ENCODE measurements at places on chromosomes 11 and 22. TPM values are rescaled to one million over a fixed set of nuclear protein-coding genes. Genes with fewer than 3 reads are reported as not detected.

GRCh38 chr22:48459859-48460823 is 1367.5 kb downstream of the BRD1 start:
- H3K4me1 ChIP-seq: no peaks in the 10 kb centered on the region
- no peak overlapping the region for H3K4me3 ChIP-seq
- no peaks in the 10 kb centered on the region for H3K36me3 ChIP-seq

OR51B5 gene
- not detected for total RNA-seq

DNA sequence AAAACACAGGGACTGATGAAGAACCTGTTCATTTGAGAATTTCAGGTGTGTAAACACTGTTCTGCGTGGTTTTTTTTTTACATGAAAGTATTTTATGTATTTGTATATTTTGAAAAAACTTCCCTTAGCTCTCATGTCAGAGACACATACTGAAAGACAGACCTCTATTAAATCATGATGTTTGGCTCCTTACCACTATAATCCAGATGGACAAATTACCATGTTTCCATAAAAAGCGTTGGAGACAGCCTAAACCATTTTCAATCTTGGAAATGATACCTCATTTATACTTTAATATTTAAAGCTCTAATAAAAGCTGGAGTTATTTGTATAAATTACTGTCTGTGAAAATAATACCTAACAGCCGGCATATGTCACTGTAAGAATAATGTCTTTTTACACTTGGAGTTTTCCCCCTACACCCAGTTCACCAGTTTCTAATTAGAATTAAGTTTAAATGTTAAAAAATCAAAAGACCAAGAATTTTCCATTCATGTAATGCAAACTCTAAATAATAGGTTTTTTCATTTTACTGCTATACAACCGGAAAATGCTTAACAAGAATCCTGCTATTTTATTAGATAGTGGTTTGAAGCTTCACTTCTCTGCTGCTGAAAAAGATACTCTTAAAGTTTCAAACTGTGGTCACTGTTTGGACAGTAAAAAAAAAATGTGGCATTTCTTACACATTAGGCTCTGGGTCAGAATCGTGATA is 30.8 kb downstream of the APLP2 start:
- no peaks in the 10 kb centered on the region for H3K4me1 ChIP-seq
- H3K4me3 ChIP-seq: no peak overlapping the region
- DNase-seq: no peak
- peaks cover 2% of the 10 kb centered on the region for H3K27me3 ChIP-seq
- no peaks in the 10 kb centered on the region for H3K36me3 ChIP-seq

GRCh38 chr22:49282596-49282995 is 545.1 kb downstream of the BRD1 start:
- H3K4me3 ChIP-seq: no peak overlapping the region
- no peaks in the 10 kb centered on the region for H3K4me1 ChIP-seq
- H3K27me3 ChIP-seq: no peaks in the 10 kb centered on the region

DNA sequence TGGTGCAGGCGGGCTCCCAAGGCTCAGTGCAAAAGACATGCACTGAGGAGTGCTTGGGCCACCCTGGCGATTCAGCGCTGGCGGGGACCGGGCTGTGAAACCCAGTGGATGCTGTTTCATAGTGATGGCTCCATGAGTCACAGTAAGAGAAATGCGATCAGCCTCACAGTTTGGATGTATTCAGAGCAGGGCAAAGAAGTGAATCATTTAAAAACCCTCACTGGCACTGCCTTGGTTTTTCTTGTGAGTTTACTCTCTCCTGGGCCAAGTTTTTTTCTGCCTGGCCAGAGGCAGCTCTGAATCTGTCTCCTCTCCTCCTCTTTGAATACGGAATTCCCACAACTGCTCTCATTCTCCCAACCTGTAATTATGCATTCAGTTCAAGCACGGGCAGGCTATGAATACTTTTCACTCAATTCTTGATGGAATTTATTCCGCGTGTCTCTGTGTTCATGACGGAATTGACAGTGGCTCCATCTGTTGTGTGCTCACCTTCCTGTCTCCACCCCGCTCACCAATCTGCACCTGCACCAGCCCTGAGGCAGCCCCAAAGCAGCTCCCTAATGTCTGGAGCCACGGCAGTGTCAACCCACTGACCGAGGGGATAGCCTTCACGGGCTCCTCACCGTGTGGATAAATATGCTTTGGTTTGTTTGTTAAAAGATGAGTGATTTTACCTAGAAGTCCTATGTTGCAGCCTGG is 14.9 kb downstream of the ADAMTS8 start:
- no peak overlapping the region for H3K27ac ChIP-seq
- no peaks in the 10 kb centered on the region for H3K36me3 ChIP-seq
- no peaks in the 10 kb centered on the region for H3K4me1 ChIP-seq
- no peak overlapping the region for H3K4me3 ChIP-seq
- DNase-seq: no peak

DNA sequence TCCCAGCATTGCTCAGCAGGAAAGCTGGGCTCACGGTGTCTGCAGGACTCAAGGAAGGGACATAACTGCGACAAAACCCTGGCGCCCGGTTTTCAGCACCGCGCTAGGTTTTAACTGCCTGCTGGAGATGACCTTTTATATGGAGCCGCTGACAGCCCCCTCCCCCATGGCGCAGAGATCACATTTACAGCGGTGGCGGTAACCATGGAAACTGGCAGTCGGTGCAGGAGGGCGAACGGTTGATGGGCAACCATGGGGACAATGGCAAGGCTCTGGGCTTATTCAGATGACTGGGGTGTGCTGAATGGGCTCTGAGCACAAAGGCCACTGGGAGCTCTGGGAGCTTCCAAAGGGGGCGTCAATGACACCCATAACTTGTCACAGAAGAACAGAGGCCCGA is 37.2 kb downstream of the CELSR1 start:
- no peak overlapping the region for H3K4me3 ChIP-seq
- H3K36me3 ChIP-seq: no peaks in the 10 kb centered on the region
- H3K27ac ChIP-seq: no peak overlapping the region
- H3K4me1 ChIP-seq: peaks cover 4% of the 10 kb centered on the region
- DNase-seq: no peak
- peaks cover 28% of the 10 kb centered on the region for H3K27me3 ChIP-seq

GRCh38 chr11:36507824-36508489 is 2.1 kb downstream of the TRAF6 start:
- H3K27me3 ChIP-seq: peaks cover 7% of the 10 kb centered on the region
- peaks cover 6% of the 10 kb centered on the region for H3K36me3 ChIP-seq
- peak overlapping the region; percentile 0 for H3K27ac ChIP-seq
- no peak for DNase-seq
- peak overlapping the region; percentile 98 for H3K4me3 ChIP-seq
- peaks cover 23% of the 10 kb centered on the region for H3K4me1 ChIP-seq

MYBPC3 gene
- total RNA-seq: not detected

DNA sequence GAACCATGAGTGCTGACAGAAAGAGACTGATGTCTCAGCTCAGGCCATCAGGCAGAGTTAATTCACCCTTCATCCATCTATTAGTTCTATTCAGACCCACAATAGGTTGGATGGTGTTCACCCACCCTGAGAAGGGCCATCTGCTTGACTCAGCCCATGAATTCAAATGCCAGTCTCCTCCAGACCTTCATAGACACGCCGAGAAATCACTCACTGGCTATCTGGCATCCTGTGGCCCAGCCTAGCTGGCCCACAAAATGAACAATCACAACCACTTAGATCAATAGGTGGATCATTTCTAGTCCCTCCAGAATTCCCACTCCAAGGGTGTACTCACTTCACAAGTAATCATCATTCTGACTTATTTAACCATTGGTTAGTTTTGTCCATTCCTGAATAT is 58.2 kb downstream of the MYEOV start:
- peaks cover 5% of the 10 kb centered on the region for H3K27me3 ChIP-seq
- H3K4me1 ChIP-seq: peaks cover 14% of the 10 kb centered on the region
- H3K36me3 ChIP-seq: peaks cover 2% of the 10 kb centered on the region

PGA5 gene
- total RNA-seq: not detected

DNA sequence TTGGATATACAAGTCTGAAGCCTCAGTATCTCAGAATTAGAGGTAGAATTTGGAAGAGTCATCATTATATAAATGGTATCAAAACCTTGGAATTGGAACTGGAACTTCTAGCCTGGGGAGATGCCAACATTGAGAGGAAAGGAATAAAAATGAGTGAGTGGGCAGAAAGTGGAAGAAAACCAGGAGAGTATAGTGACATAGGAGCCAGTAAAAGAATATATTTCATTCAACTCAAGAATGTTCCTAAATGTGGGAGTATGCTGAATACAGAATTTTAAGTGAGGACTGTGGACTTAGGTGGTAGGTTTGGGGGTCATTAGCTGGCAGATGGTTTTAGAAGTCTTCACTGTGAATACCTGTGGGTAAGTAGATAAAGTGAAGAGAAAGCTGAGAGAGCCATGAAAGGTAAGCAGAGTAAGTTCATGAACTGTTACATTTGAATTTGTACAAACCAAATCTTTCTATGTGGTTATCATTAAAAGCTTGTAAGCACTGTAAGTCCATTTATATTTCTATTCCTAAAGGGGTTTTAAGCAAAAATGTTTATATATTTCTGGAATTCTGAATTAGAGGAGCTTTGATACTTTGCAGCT is 60.2 kb downstream of the PDHX start:
- peaks cover 11% of the 10 kb centered on the region for H3K4me1 ChIP-seq
- no peak overlapping the region for H3K27ac ChIP-seq
- no peak overlapping the region for H3K4me3 ChIP-seq
- no peak for DNase-seq
